Activated naive CD8-positive, alpha-beta T cell treated with anti-CD3 and anti-CD28 coated beads, Interleukin-2, amount 50 U/mL, for 24 hours (primary cell): ENCODE measurements at places on chromosomes 4 and X.

GRCh38 chrX:136528645-136529315 lies 3.2 kb upstream of the VGLL1 start:
- DNase-seq = no peak

GRCh38 chr4:123284168-123284567 lies 112.4 kb upstream of the SPRY1 start:
- no peak for DNase-seq

DNA sequence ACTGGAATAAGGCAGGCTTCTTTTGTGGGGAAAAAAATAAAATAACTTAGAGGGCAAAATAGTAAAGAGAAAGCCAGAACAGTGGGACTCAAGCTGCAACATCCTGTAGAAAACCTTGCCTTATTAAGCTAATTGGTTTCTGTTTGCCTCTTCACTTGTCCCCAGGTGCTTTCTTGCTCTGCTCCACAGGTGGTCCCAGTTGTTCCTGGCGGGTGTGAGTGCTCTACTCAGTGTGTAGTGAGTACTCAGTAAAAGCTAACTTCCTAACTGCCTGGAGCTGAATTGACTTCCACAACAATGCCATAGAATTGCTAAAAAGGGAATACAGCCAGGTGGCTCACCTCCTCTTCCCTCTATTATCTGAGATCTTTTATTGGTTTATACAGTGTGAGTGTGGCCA lies 930.2 kb downstream of the C4orf33 start:
- no peak for DNase-seq

DNA sequence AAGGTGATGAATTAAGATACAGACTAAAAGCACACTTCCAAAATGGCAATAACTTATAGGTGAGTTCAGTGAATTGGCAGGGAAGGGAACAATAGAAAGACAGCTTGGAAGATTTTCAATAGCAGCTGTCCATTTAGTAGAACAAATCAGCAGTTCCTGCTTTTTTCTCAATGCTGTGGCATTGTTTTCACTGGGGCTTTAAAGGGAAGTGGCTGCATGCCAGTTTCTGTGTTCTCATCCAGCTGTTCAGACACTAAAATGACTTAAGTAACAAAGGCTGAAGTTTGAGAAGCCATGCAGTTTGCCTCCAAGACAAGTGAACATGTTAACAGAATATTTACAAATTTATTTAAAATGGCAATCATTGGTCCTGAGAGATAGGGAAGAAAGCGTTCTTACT lies 291.9 kb downstream of the FAM47A start:
- DNase-seq = no peak

DNA sequence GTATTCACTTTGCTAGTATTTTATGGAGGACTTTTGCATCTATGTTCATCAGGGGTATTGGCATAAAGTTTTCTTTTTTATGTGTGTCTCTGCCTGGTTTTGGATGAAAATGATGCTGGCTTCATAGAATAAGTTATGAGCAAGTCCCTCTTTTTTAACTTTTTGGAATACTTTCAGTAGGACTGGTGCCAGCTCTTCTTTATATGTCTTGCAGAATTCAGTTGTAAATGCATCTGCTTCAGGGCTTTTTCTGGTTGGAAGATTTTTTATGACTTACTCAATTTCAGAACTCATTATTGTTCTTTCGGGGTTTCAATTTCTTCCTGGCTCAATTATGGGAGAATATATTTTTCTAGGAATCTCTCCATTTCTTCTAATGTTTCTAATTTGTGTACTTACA lies 9.1 kb upstream of the CSN2 start:
- no peak for DNase-seq

- DNase-seq = no peak
Measured at GRCh38 chrX:45295259-45295986, 94.7 kb upstream of the DIPK2B start.

GRCh38 chr4:128686032-128686465 lies 123.5 kb upstream of the JADE1 start:
- DNase-seq = no peak

- no peak for DNase-seq
Measured at GRCh38 chr4:15145709-15146108, 143.4 kb downstream of the CPEB2 start.

DNA sequence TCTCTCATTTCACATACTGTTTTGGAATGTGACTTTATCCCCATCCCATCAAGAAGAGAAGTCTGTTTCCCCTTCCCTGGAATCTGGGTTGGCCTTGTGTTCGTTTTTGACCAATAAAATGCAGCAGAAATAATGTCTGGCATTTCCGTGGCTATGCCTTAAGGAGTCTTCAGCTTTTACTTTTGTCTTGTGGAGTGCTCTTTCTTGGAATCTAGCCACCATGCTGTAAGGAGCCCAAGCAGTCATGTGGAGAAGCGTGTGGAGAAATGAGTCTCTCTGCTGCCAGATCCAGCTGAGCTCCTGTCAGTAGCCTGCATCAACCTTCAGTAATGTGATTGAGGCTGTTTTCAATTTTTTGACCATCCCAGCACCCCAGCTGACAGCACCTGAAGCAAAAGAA lies 84.4 kb upstream of the ARMCX2 start:
- DNase-seq = no peak

GRCh38 chr4:179585761-179586160 lies 2143.5 kb upstream of the AGA start:
- no peak for DNase-seq

DNA sequence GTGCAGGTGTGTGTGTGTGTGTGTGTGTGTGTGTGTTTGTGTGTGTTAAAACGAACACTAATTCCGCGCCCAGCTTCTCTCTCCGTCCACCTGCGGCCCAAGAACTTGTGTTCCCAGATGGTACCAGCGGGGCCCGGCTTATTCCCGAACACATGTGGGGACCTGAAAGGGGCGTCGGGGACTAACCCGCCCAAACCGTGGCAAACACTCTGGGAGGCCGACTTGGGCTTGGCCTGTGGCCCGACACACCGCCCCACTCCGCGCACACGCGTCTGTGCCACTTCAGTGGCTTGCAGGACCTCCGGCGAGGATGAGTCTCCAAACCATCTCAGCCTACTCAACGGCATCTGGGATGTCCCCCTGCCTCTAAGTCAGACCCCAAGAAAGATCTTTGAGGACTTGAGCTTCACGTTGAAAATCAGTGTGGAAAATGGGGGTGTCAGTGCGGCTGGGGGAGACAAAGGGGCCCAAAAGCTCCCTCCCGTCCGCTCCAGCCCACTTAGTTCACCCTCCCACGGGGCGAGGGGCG lies 790 bp upstream of the HHIP start:
- DNase-seq = no peak

- no peak for DNase-seq
Measured at GRCh38 chr4:109411964-109412363, 21.7 kb upstream of the SEC24B start.

DNA sequence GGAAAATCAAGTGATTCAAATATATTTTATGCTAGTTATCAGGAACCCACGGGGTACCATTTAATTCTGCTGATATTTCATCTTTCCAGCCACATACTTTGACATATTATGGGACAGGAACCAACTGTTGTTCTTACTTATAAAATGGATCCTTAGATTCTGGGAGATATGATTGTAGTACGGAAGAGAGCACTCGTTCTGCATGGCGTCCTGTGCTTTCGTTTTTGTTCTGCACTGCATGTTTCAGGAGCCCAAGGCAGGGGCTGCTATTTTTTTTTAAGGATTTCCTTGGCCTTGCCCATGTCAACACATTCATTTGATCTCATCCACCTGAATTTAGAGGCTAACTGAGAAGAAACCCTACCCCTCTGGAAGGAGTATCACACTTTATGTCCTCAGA lies 245.5 kb upstream of the TLL1 start:
- DNase-seq = no peak

GRCh38 chr4:17325098-17325497 lies 186.8 kb downstream of the QDPR start:
- DNase-seq = no peak

- DNase-seq = no peak
Measured at GRCh38 chr4:111362941-111363361, 740.1 kb upstream of the PITX2 start.

DNA sequence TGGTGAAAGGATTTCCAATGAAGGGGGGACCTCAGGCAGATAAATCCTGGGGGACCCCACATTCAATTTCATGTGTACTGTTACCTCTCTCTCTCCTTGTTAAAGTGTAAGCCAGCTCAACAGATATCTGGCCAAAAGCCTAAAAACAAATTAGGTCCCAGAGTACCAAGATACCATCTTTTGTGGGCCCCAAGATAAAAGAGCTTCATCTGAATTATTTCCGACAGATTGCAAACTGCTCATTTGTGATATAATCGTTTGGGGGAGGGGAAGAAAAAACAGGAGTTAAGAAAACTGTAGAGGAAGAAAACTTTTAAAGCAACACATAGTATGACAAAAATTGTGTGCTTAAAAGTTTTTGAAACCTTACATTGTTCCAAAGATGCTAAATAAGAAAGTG lies 33.6 kb downstream of the GRIA3 start:
- DNase-seq = no peak

- no peak for DNase-seq
Measured at GRCh38 chr4:162170509-162170908, 6.7 kb upstream of the FSTL5 start.

DNA sequence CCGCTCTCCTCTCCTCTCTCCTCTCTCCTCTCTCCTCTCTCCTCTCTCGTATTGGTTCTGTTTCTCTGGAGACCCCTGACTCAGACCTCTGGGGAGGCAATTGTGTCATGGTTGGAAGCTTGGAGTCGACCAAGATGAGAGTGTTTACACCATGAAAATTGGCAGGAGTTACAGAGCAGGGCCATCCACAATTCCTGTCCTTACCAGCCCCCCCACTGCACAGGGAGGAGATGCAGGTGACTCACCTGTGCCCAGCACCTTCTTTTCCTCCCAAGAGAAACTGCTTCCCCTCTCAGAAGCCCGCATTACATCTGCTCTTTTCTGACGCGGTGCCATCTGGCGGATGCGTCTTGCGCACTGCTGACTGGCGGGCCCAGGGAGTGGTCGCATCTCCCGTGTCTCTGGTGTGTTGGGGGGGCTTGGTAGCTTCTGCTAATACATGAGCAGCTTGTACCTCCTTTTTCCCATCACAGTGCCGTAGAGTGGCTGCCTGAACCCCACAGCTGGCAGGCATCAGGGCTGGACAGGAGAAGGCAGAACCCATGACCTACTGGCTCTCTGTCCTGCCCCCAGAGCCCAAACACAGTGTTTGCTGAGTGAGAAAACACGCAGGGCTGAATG lies 31.4 kb upstream of the GPR78 start:
- DNase-seq = no peak

DNA sequence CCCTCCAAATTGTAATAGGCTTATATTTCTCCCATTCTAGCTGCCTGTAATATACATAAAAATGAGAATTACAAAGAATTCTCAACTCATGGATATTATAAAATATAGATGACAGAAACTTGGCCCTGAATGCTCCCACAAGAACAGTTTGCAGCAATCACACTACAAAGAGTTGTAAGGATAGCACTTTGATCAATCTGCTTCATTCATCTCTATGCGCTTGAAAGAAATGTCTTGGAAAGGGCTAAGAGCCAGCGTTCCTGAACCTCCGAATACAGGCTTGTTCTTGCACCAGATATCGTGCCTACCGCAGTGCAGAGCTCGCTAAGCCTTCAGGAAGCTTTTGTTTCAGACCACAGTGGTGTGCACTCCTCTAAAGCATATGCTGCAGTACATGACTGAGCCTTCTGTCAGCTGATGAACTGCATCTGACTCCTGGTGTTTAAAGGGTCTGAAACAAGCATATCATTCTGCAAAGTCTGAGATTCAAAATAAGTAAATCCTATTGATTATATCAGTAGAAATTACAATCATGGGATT lies 417.6 kb upstream of the ZFP42 start:
- no peak for DNase-seq

DNA sequence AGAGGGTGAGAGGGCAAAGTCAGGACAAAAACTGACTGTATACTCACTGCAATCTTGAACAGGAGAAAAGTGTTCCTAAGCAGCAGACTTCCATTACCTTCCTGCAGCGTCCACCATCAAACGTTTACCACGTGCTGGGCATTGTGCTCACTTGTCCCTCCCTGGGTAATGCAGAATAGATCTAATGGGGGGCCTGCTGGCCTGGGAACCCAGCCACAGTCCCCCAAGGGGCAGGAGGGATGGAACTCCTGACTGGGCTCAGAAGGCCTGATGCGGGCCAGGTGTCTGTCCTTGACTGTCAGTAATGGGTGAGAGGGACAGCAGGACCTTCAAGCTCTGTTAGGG lies 37.6 kb upstream of the FAM156A start:
- DNase-seq = no peak

DNA sequence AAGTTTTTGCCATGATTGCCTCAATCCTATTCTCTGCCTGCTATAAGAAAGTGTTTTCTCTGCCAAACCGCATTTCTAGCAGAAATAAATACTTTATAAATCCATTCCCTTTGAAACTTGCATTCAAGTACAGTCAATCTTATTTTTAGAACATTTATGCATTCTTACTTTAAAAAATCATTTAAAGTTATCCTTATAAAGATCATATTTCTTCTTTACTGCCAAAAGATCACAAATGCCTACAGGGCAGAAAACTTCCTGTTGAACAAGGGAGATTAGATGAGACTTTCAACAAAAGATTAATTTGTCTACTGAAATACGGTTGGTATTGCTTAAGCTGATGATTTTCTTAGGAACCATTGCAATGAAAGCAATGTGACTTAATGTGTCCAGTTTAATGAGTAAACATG lies 207.2 kb upstream of the SLIT2 start:
- no peak for DNase-seq

- no peak for DNase-seq
Measured at GRCh38 chrX:65532016-65532415, 2.6 kb downstream of the LAS1L start.

- DNase-seq = no peak
Measured at GRCh38 chr4:19883841-19884240, 367.9 kb upstream of the SLIT2 start.

DNA sequence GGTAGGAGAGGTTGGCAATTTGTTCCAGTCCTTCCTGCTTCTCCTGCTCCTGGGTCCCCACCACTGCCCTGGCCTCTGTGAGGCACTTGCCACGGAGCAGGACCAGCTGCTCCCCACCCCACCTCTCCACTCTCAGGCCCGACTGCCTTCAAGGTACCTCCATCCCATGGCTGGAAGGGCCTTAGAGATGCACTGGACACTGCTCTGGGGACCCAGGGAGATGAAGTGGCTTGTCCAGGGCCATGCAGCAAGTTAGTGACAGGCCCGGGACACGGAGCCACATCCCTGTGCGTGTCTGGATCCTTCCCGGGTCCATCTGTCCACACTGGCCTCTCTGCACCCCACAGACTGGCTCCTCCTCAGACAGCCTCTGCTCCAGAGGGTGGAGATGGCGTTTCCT lies 105.3 kb downstream of the CPZ start:
- DNase-seq = no peak

DNA sequence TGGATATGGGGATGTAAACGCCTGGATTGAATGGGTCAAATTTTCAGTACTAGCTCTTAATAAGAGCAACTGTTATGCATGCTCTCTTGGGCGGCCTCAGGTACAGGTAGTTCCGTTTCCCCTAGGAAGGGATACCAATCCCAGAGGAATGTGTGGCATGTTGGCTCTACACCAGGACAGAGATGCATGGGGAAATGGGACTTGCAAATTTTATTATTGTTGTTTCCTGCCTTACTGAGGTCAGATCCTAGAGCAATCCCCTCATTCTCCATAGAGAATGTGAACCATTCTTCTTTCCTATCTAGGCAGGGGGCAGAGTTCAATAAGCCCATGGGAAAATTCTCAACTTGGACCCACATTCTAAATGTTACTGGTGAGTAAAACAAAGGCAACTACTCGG lies 361.8 kb upstream of the FGF16 start:
- no peak for DNase-seq
